ENCODE measurements at places on chromosomes 4 and X.

DNA sequence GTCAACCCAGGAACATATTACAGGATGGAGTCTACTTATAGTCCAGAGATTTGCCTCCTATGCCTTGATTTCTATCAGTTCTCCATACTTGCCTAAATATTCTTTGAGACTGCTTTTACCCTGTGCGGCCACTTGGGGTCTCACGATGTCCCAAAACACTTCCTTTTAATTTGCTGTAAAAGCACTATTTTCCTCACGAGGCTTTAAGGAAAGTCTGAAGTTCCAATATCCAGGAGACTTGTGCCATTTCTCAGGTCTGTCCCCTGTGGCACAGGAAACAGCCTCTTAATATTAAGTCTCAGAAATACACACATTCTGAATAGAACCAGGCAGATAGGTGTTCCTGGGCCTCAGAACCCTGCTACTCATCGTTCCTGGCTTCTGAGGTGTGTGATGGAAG lies 142.9 kb downstream of the TMEM164 start:
- no peak for DNase-seq

- no peak for DNase-seq
Observed at GRCh38 chr4:82746705-82747574, 51.7 kb downstream of the SCD5 start.

DNA sequence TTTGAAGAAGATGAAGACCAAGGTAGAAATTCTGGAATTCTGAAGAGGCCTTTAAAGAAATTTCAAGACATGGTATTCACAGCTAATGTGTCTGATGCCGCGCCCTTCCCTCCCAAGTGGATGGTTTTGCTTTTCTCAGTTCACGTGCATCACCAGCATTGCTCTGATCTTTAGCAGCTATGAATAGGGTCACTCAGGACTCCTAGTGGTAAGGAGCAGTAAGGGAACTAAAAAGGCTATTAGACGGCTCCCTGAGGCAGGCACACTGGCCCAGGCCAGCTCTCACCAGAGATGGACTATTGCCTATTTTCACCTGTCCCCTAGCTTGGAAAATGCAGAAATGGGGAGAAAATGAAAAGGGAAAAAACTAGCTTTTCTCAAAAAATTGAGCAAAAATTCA lies 447.5 kb upstream of the RASGEF1B start:
- DNase-seq: no peak

DNA sequence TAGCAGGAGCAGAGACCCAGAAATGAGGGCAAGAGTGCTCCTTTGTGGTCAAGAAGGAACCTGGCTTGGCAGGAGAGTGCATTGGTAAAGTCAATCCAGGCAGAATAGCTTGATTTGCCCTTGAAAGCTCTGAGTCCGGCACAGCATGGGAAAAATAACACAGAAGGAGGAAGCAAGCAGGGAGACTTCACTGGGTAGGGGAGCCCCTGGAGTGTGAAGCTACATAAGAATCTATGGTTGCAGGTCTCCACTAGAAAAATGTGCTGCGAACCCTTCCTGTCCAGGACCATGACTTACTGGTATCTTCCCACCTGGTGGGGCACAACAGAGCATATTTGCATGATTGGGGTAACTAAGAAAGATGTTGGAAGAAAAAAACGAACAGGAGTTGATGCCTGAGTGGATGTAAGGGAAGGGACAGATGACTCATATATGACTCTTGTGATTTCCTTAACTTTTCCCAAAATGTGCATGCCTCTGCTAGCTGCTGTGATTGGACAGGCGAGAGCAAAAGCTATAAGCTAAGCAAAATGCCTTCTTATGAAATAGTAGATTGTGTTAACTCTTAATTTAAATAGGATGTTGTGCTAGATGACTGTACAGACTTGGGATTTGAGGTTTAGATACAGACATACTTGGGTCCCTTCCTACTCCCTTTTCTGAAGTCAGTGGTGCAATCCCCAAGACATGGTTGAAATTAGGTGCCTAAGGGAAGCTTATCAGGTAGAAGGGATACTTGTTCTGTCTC lies 3.3 kb downstream of the IL13RA1 start:
- no peak for DNase-seq

DNA sequence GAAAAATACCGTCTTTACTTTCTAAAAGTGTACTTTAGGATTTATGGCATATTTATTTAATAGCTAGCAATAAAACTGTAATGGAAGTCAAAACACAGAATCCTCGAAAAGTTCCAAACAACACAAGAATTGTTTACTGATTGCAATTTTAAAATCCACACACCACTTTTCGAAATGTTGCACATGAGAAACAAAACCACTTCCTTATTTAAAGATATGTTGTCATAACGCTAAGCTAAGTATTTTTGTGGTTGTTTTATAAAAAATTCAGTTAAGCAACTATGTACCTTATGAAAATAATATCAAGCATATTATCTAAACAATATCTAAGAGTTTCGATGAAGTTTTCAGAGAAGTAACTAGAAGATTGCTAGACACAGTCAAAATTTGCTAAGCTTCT lies 344 bp downstream of the TMPRSS11D start:
- DNase-seq: no peak

GRCh38 chrX:7852166-7852565 lies 9.2 kb downstream of the VCX start:
- DNase-seq: no peak

- no peak for DNase-seq
Observed at GRCh38 chrX:66009231-66009845, 30.5 kb downstream of the VSIG4 start.

- DNase-seq: no peak
Observed at GRCh38 chr4:139969635-139970266, 184.2 kb downstream of the MAML3 start.

DNA sequence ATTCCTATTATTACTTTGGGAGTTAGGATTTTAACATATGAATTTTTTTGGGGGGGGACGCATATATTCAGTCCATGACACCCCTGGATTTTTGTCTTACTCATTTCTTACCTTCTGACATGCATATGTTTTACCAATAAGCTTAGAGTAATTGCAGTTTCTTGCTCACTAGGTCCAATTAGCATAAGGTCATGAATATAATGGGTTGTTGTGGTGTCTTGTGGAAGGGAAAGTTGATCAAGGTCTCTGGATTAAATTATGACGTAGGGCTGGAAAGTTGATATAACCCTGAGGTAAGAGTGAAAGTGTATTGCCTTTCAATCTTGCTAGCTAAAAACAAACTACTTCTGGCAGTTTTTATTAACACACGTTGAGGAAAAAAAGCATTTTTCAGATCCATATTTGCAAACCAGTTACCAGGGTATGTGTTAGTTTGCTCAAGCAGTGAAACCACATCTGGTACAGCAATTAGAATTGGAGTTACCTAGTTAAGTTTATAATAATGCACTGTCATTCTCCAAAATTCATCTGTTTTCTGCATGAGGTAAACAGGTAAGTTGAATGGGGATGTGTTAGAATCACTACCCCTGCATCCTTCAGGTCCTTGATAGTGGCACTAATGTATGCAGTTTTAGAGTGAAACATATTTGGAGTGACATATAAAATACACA lies 32.0 kb downstream of the STIM2 start:
- DNase-seq: no peak

DNA sequence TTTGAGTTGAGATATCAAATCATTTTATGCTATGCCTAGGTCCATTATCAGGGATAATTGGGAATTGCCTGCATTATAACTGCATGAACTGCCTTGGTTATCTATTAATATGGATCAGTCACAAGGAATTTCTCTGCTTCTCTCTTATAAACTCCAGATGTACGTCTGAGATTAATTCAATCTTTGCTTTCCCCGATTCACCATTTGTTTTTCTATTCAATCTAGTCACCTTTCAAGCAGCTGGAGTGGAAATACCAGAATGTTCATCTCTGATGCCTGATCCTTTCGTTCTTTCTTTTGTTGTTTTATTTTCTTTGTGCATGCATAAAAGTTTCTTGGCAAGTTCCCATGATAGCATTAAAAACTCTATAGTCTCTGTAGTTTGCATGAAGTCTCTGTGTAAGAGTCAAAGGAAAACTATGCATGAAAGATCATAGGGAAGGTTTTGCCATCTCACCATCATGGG lies 22.6 kb downstream of the SYNPO2 start:
- DNase-seq: no peak

GRCh38 chr4:128068918-128069317 lies 7.8 kb downstream of the LARP1B start:
- no peak for DNase-seq

GRCh38 chr4:38695809-38696208 lies 31.8 kb downstream of the KLF3 start:
- no peak for DNase-seq

GRCh38 chr4:155530290-155530689 lies 136.4 kb upstream of the GUCY1A1 start:
- DNase-seq: no peak

DNA sequence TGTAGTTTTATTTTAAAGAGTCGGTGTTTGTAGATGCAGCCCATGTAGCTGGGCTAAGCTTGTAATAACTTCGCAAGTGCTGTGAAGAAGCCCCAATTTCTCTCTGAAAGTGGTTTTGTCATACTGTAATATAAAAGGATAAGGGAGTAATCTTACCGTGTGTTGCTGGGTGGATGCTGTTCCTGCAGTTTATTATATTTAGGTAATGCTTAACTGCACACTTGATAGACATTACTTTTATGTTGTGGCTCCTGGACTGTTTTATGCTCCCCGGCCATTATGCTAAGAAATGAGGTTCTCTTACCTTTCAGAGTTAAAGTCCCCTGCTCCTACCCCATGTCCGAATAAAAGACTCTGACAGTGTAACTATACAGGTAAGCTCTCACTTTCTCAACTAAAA lies 789.4 kb downstream of the RPA4 start:
- DNase-seq: no peak

GRCh38 chr4:34615315-34615714 lies 1629.0 kb downstream of the ARAP2 start:
- DNase-seq: no peak

- DNase-seq: no peak
Observed at GRCh38 chrX:53087388-53087831, 5.2 kb downstream of the TSPYL2 start.

- DNase-seq: no peak
Observed at GRCh38 chr4:108693211-108693610, 42.8 kb downstream of the OSTC start.

- no peak for DNase-seq
Observed at GRCh38 chr4:42460043-42460442, 62.8 kb downstream of the SHISA3 start.

GRCh38 chrX:38961936-38962335 lies 160.7 kb downstream of the MID1IP1 start:
- no peak for DNase-seq

DNA sequence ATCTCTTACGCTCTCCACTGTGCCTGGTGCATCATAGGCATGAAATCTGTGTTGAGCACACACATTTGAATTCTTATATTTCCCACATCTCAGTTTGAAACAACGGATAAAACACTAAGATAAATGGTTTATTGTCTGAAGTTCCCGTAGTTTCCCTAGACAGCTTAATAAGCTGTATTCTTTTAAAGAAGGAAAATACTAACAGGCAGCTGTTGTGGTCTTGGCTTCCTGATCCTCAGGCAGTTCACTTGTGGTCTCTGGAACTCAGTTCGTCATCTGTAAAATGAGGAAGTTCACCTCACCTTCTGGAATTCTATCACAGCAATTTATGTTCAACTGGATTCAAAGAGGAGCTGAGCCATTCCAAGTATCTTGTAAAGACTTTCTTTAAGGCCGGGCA lies 1805.6 kb upstream of the TENM3 start:
- no peak for DNase-seq

DNA sequence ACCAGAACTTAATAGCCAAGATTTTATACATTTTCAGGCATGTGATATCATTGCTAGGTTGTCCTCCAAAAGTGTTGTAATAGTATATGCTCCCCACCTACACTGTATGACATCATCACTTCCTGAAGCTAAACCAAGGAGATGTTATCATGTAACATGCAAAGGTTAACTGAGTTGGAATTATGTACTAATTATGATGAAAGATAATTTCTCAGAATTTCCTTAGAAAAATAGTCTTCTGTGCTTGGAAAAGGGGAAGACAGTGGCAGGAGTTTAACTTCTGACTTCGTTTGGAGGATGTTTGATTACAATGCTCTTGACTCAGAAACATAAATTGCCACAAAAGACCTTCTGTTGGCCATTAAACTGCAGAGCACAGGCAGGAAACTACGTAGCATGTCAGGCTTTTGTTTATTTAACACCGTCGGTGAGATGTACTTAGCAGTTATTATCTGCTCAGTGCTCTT lies 83.6 kb upstream of the GUCY1A1 start:
- no peak for DNase-seq

- DNase-seq: no peak
Observed at GRCh38 chr4:61400439-61401038, 200.4 kb downstream of the ADGRL3 start.

DNA sequence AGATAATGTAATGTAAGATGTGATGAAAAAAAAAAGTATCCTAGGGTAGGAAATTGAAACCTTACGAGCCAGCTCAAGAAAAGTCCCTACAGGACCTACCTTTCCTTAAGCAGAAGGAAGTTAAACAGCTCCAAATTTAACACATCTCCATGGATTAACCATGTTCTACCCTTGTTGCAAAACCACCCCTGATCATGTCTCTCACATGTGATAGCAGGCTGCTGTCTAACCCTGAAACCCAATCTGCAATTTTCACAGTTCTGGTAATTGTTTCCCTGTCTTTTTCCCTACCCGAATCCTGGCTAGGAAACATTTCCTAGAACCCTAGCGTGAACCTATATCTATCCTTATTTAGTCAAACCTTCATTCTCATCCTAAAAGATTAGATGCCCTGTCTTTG lies 198.9 kb downstream of the SPOCK3 start:
- no peak for DNase-seq
